ENCODE measurements at places on chromosomes 6 and 20.

GRCh38 chr6:18823782-18824386 lies 436.7 kb downstream of the RNF144B start:
- peak; percentile 11 for DNase-seq

- no peak for DNase-seq
These were observed 12.8 kb upstream of the NUP153 start for GRCh38 chr6:17719323-17720041.

DNA sequence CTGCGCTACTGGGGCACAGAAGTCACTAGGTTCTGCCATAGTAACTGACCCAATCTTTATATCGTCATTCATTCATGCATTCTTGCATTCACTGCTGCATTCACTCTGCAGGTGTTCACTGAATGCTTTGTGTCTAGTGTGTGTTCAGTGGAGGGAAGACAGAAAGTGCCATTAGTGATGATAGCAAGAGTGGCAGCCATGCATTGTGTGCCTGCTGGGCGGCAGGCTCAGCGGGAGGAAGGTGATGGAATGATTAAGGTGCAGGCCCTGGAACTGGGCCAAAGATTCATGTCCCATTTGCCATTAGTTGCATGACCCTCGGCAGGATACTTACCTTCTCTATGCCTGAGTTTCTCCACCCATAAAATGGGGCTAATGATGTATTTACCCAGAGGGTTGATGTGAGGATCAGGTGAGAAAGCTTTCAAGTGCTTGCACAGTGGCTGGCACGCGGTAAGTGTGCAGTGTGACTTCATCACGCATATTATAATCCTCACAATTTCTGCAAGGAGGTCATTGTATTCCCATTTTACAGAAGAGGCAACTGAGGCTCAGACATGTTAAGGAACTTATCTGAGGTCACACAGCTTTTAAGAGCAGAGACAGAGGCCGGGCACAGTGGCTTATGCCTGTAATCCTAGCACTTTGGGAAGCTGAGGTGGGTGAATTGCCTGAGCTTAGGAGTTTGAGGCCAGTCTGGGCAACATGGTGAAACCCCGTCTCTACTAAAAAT lies 40.1 kb downstream of the ITPR3 start:
- DNase-seq: no peak

GRCh38 chr20:47453167-47453782 lies 48.4 kb upstream of the NCOA3 start:
- no peak for DNase-seq

- no peak for DNase-seq
These were observed 111.6 kb upstream of the RREB1 start for GRCh38 chr6:6996124-6996523.

DNA sequence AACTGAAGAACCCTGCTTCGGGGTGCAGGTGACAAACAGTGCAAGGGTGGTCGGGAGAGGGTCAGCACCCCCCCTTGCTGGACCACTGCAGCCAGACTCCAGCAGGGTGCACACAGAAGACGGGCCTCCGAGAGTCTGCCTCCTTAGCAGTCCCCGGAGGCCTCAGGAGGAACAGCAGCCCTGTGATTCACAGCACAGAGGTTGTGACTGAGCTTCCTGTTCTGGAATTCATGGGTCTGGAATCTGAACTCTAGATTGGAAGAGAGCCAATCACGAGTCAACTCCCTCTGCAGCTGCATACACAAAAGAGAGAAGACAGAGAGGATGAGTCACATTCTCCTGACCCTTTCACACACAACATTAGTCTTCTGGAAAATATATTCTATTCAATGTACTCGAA lies 249.0 kb upstream of the OPRM1 start:
- DNase-seq: no peak

- DNase-seq: no peak
These were observed 243.1 kb upstream of the ECI2 start for GRCh38 chr6:4378319-4378996.

- DNase-seq: no peak
These were observed 105.1 kb upstream of the GPR6 start for GRCh38 chr6:109872968-109873545.

DNA sequence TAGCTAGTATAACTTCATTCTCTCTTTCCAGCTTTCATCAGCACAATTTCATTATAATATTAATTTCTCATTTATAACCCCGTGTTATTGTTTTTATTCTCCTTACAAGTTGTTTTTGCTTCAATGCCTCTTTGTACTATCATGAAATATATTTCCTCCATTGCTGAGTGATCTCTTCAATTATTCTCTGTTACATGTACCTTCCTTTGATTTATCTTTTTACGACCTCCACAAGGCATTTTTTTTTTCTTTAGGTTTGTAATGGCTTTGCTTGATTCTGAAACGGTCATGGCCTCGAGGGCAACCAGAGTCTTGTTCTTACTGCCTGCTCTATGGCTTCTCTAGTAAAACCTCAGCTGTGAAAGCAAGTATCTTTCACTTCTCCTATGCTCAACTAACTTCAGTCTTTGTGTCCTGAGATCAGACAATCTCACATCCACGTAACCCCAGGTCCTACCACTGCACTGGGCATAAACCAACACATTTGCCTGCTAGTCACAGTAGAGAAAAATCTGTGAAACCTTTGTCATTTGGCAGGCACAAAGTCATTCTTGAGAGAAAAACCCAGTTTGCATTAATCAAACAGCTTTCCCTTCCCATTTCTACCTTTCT lies 119.9 kb downstream of the UST start:
- DNase-seq: no peak

GRCh38 chr6:21594416-21595281 lies 1.1 kb downstream of the SOX4 start:
- DNase-seq: no peak

- DNase-seq: no peak
These were observed 118.6 kb downstream of the LY86 start for GRCh38 chr6:6707143-6707542.

DNA sequence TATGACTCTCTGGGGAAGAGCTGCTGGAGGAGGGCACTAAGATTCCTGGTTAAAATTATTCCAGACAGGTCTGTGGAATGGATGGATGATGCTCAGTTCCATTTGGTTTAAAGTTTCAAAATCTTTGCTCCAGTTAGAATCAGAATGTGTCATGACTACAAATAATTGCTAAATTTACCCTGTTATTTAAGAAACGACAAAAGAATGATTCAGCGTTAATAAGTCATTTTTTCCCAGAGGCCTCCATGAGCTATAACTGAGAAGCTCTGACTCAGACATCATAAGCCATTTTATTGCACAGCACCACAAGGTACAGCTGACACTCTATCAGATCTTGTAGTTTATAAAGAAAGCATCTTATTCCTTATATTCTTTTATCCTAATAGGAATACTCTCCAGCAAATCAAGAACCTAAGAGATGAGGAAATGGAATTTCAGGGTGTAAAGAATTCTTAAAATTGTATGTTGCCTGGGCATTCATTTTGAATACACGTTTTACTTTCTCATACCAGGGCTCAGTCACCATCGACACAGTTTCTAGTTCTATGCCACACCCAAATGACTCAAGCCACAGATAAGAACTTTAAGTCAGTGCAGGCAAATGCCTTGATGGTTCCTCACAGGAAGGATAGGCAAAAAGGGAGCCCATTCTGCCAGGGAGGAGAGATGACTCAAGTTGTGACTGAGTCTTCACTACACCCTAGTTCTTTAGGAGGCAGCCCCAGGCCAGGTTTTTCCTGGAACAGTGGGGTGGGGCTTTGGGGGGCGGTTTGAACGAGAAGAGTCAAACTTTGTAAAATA lies 636.0 kb downstream of the MMUT start:
- no peak for DNase-seq

DNA sequence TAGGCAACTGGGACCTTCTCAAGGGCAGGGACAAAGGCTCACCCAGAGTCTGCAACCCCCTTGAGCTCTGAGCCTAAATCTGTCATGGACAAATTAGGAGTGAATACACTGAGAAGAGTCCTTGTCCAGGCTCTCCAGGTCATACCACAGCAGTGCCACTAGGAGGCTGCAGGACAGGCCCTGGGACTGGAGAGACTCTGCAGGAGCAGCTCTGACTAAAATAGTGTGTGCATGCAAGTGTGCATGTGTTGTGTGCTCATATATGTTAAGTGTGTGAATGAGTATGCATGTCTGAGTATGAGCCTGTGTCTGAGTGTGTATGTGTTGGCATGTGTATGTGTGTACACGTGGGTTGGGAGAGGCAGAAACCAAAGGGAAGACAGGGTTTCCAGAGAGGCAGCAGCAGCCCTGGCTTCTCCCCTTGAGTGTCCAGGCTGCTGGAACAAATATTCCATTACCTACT lies 27.1 kb downstream of the MRPL14 start:
- DNase-seq: no peak

DNA sequence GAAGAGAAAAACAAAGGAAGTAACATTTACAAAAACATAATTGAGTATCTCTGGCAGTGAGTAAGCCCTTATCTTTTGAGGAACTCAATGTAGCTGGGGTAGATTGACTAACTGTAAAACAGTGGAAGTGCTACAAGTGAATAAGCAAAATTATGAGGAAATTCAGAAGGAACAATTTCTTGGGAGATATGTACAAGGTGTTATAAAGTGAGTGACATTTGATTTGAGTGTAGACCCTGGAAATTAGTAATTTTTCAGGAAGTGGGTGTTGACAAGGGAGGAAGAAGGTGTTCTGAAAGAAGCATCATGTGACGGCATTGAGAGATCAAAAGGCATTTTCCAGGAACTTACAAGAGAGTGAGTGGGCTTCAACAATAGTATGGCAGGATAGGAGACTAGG lies 22.2 kb downstream of the XRN2 start:
- no peak for DNase-seq

DNA sequence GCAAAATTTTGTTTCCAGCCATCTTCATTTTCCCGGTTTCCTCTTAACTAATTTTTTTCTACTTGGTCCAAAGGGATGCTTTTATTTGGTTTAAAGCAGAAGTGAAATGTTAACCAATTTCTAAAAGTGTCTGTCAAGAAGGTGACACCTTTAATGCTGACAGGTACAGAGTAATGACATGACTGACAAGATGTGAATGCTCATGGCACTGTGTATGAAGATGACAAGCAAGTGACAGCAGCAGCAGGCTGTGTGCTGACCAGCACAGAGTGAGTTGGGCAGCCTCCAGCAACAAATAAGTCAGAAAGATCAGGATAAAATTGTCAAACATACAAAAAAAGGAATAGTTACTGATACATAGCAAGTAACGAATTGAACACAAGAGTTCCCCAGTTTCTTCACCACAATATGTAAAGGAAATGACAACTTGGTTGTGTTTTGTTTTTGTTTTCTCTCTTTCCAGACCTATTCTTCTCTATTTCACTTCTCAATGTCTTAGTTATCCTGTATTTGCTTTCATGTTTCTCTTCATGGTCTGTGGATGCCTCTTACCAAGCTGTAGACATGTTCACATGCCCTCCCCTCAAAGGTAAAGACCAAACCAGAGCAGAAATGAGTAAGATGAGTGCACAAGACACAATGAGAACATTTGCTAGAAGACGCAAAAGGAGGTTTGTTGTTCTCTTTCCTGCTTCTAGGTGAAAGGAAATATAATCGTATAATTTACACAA lies 174.9 kb downstream of the FRK start:
- no peak for DNase-seq

DNA sequence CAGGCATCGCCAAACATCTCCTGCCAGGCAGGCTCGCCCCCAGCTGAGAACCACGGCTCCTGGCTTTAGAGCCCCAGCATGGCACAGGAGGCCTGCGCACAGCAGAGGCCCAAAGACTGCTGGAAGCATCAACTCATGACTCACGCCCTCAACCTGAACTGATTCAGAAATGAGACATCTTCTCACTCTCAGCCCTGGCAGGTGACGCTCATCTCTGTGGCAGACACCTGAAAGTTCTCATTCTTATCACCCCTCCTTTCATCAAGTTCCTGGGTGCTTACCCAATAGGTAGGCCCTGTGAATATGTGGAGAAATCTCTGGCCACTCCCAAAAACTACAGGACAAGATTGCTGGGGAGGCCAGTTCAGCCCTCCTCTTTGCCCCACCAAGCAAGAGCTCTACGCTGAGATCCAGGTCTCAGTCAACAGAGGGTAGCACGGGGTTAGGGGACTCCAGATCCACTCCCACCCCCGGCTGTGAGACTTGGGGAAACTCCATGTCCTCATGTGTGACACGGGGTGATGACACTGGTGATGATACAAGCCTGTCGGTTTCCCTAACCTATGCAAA lies 11.3 kb downstream of the NFATC2 start:
- DNase-seq: no peak

DNA sequence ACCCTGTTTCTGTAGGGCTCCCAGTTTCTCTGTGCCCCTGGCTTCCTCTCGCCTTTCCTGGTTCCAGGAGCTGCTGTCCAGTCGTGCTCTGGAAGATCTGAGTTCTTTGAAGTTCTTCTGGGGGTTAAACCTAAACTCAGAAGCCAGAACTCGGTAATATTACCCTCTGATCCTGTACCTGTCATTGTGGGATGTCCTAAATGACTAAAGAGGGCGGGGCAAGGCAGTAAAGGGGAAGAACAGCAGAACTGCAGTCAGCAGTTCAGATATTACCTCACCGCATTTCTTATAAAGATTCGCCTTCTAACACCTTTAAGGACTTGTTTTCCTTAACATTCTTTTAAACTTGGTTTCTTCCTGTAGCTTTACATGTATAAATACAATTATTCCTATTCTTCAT lies 63.9 kb downstream of the FAM120B start:
- no peak for DNase-seq

DNA sequence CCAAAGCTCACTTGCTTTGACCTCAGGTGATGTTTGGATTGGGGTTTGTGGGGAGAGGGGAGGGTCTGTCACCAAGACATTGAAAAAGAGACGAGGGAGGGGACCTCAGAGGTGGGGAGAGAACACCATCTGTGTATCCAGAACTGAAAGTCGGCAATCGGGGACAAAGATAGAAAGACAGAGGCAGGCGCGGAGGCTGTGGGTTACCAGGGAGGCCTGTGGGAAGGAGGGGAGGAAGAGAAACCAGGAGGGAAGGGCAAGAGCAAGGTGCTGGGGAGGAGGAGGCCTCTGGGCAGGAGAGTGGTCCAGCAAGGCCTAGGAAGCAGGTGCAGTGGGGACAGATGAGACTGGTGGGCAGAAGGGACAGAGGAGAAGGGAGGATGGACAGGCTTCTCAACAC lies 211.2 kb downstream of the CDC5L start:
- DNase-seq: no peak

- no peak for DNase-seq
These were observed 148.4 kb upstream of the TOP1 start for GRCh38 chr20:40880063-40880728.

- no peak for DNase-seq
These were observed 10.6 kb downstream of the RAET1E start for GRCh38 chr6:149887343-149887742.
